ENCODE measurements at places on chromosomes 7 and 10. TPM values are rescaled to one million over a fixed set of nuclear protein-coding genes. Genes with fewer than 3 reads are reported as not detected.

DNA sequence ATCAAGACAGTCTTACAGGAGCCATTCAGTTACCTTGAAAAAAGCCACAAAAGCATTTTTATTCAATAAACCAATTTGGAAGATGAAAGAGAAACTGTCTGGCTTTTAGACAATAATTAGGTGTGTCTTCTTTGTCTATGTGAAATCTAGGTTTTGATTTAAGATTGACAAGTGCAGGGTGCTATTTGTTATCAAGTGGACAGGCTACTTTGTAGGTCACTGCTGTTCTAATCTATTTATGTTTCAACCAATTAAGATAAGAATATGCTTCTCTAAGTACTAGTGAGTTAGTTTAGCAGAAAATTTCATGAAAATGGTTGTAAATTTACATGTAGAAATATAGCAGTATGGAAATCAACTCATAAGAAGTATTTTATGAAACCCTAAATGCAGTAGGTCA, 177.5 kb downstream of the CACNA2D1 start:
- DNase-seq: no peak

Gene PAPOLB
- polyA plus RNA-seq: not detected

DNA sequence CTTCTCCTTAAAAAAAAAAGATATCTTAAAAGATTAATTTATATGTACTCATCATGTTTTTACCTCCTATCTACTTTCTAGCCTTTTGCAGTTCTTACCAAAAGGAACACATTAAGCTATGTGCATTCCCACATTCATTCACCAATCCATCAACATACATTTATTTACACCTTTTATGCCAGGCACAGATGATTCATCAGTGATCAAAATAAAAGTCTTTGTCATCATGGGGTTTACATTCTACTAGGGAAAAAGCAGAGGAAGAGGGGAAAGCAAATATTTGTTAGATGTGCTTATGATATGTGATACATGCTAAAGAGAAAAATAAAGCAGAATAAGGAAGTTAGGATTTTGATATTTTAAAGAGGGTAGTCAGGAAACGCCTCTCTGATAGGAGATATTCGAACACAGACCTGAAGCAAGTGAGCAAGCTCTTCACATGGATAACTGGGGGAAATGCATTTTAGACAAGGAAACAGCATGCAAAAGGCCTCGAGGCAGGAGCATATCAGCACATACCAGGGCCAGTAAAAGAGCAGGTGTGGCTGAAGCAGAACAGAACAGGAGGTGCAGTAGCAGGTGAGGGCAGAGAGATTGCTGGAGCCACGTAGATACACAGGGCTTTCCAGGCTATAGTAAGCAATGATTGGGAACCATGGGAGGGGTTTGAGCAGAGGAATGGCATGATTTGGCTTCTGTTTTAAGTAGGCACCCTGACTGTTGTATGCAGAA, 67.4 kb downstream of the REEP3 start:
- DNase-seq: peak; percentile 17

Gene TEX47
- polyA plus RNA-seq: not detected

Gene PTPRZ1
- not detected for polyA plus RNA-seq

- DNase-seq: no peak
These were observed 14.2 kb upstream of the PDLIM1 start for GRCh38 chr10:95304976-95305375.

Gene TMEM140
- 0.79 TPM for polyA plus RNA-seq

- peak; percentile 45 for DNase-seq
These were observed 162.3 kb downstream of the ITGB1 start for GRCh38 chr10:32795598-32796183.

DNA sequence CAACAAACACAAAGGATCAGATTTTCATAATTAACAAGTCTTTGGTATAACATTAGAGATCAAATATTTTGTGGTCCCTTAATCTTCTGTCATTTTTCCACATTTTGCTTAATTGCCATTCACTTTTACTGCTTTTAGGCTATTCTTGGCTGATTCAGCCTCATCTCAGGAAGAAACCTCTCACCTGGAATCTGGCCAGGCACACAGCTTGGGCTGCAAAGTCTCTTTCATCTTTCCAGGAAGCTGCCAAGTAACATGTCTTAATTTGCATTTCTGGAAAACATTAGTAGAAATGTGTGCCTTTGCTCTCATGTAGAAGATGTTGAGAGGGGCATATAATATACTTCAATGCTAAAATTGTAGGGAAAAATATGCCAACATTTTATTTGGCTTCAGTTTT, 174.2 kb upstream of the STEAP4 start:
- no peak for DNase-seq

GRCh38 chr7:120615703-120616102, 242.2 kb downstream of the TSPAN12 start:
- no peak for DNase-seq

Gene INMT
- polyA plus RNA-seq: 0.03 TPM

DNA sequence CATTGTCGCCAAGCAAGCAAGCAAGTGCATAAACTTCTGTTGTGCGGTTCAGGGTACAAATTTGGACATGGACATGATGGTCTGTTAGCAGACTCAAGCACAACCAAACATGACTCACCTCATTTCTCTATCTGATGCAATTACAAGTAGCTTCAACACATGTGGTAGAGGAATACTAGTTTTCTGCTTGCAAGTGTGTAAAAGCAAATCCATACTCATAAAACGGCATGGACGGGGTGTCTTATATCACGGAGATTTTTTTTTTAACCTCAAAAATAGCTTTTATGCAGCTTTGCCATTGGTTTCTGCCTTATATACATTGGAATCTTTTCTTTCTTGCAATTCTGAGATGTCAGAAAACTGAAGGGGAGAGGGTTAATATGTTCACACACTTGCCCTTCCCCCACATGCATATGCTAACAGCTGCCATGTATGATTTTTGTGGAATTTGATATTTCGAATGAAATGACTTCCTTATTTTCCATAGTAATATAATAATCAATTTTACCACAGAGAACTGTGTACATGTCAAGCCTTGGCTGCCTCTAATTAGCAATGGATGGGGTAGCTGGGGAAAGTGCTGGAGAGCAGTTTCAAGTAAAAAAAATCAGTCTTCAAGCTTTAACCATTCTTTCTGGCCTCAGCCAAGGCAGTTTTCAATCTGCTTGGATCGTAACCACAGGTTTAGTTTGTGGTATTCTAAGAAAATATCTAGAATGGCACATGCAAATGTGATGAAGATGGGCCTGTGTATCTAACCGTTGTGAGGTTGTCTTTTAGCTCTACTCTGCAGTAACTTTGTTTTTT, 106.0 kb upstream of the PDCD4 start:
- no peak for DNase-seq

GRCh38 chr7:7821517-7821916, 103.1 kb upstream of the RPA3 start:
- no peak for DNase-seq

DNA sequence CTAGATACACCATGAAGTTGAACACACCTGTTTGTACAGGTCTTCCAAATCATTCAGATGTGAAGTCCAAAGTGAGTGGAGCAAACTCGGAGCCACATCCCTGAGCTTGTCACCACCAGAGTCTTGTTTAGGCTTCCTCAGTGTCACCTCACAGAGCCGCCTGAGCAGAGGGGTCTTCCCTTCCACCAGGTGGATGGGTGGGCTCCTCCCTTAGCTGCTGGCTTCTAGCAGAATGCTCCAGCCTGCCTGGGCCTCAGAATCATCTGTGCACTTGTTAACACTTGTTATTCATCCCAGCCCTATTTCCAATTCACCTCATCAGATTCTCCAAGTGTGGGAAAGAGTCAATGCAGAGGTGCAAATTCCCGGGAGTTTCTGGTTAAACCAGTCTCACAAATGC, 32.5 kb downstream of the C10orf71 start:
- DNase-seq: no peak

GRCh38 chr10:104434601-104435000, 81.0 kb downstream of the CFAP58 start:
- no peak for DNase-seq

DNA sequence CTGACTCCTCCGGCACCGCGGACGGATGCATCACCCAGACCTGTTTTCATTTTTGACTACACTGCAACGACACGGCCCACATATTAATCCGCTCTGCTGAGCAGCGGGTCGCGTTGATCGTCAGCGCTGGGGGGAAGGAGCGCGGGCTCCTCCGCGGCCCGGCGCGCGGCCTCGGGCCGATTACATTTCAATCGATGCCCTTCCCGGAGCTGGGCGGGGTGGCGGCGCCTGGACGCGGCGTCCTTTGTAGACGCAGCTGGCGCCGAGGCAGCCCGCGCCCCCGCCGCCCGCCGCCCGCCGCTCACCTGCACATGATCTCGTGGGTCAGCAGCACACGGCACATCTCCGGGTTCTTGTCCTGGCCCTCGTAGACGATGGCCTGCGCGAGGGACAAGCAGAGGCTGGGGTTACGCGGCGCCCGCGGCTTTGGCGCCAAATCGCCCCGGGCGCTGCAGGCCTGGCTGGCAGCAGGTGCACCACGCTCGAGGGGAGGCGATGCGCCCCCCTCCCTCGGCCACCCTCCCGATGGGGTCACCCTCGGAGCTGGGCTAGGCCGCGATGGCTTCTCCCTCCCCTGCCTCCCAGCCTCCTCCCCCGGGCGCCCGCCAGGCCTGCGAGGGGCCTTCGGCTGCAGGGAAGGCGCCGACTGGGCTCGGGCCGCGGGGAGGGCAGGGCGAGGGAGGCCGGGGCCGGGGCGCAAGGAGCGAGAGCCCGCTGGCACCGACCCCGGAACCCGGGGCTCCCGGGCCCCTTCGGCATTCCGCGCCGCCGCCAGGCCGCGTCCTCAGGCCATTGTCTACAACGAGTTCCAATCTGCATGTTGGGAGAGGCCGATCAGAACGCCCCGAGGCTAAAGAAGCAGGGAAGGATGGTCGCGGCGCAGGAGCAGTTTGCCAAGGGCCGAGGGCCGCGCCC, 5.2 kb downstream of the EBF3 start:
- no peak for DNase-seq

Gene CRYGN
- polyA plus RNA-seq: not detected

Gene LFNG
- polyA plus RNA-seq: 5.8 TPM

GRCh38 chr7:149838992-149839408, 825 bp downstream of the ZNF862 start:
- DNase-seq: peak; percentile 36

- DNase-seq: no peak
These were observed 59.7 kb upstream of the HABP2 start for GRCh38 chr10:113493195-113493594.

DNA sequence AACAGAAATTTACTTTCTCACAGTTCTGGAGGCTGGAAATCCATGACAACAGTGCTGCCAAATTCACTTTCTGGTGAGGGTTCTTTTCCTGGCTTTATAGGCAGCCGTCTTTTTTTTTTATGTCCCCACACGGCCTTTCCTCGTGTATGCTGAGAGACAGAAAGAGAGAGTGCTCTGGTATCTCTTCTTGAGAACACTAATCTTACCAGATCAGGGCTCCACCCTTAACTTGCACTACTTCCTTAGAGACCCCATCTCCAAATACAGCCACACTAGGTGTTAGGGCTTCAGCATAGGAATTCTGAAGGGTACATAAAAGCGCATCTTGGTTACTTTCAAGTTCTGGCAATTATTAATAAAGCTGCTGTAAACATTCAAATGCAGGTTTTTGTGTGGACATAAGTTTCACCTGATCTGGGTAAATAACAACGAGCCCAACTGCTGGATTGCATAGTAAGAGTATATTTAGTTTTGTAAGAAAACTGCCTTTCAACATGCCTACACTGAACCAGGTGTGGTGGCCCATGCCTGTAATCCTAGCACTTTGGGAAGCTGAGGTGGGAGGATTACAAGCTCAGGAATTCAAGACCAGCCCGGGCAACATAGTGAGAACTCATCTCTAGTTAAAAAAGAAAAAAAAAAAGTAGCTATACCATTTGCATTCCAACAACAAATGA, 8.2 kb upstream of the C1GALT1 start:
- DNase-seq: no peak

- no peak for DNase-seq
These were observed at the start of gene FOXI2 for GRCh38 chr10:127736915-127737562. TSS of gene FOXI2 (plus strand) at chr10:127737185. CDS start at chr10:127737274, 89 bp downstream.

Gene CFAP46
- polyA plus RNA-seq: 1.8 TPM

Gene FAM221A
- 0.94 TPM for polyA plus RNA-seq

DNA sequence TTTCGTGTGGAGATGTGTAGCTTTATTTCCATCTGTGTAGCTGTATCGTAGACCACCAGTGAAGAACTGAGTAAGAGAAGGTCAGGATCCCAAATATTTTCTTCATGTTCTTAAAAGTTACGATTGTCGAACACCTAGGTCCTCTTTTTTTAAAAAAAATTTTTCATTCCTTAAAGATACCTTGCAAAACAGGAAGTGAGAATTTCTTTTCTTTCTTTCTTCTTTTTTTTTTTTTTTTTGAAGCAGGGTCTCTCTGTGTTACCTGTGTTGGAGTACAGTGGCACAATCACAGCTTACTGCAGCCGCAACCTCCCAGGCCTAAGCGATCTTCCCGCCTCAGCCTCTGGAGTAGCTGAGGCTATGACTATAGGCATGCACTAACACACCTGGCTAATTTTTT, 60.8 kb downstream of the PHTF2 start:
- DNase-seq: no peak

Gene ZNF425
- 2.2 TPM for polyA plus RNA-seq

DNA sequence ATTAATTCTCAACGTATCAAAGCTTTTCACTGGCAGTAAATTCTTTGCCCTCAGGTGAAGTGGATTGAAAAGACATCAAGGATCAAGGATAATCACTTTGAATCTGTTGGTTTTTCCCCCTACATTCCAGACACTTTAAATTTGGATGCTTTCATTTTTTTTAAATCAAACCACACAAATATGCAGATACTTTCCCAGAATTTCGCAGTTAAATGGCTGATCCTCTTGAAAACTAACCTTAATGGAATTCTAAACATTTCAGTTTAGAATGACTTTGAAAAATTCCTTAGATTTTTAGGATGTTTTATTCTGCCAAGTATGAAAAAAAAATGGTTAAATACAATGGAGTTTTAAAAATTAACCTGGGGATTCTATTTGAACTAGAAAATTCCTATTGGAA, 325.9 kb downstream of the GFRA1 start:
- no peak for DNase-seq

Gene TMEM236
- polyA plus RNA-seq: 0.06 TPM

DNA sequence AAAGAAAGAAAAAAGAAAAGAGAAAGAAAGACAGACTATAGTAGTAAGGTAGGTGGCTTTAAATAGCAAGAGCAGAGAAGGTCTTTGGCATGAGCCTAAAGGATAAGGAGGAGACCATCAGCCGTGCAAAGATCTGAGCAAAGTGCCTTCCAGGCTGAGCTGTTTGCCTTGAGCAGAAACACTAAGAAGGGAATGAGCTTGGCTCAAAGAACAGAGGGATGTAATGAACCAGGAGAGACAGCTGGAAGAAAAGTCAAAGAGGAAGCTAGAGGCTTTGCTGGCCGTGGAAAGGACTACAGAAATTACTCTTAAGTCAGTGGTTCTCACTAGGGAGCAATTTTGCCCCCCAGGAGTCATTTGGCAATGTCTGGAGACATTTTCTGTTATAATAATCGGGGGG, 228.6 kb downstream of the FGFR2 start:
- no peak for DNase-seq

All from A549 (cell line).